Activated T-cell treated with anti-CD3 and anti-CD28 coated beads for 4 hours (primary cell): ENCODE measurements at places on chromosomes 1 and 21.

DNA sequence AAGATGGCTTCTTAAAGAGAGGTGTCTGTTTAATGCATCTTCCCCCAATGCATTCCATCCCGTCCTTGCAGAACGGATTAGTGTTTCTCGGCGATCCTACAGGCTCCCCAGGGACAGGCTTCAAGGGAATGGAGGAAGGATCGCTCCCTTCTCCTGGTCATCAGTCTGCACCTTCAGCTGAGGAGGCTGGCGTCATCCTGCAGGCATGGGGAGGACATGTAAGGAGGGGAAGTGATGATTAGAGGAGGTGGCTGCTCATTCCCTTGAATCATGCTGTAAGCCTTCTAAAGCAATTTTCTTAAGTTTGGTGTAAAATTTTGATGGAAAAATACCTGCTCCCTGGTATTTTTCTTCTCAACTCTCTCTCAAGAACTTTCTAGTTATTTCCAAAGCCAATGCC lies 603.6 kb downstream of the NPHP4 start:
- no peak for DNase-seq

DNA sequence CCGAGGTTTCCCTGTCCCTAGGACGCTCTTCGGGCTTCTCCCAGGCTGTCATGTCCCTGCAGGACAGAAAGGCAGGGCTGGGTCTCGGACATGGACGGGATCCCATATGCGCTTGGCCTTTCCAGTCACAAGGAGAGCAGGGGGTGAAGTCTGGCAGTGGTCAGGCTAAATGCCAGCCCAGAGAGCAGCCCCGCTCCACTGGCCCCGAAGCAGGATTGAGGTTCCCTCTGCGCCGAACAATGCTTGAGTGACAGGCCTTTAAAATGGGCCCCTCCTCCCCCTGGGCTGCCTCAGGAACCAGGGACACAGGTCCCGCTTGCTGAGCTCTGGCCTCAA lies 12.7 kb downstream of the DRAXIN start:
- no peak for DNase-seq

- DNase-seq = no peak
These were observed 612.2 kb downstream of the SMYD3 start for GRCh38 chr1:245894843-245895242.

- DNase-seq = no peak
These were observed at the start of gene UBE2U for GRCh38 chr1:64203420-64203819. Gene UBE2U (plus strand): TSS chr1:64203623. CDS start chr1:64204051, 428 bp downstream.

- no peak for DNase-seq
These were observed 133.1 kb upstream of the NFIA start for GRCh38 chr1:60949154-60949825.

GRCh38 chr1:65075123-65075976 lies 72.7 kb upstream of the AK4 start:
- DNase-seq = peak; percentile 49

DNA sequence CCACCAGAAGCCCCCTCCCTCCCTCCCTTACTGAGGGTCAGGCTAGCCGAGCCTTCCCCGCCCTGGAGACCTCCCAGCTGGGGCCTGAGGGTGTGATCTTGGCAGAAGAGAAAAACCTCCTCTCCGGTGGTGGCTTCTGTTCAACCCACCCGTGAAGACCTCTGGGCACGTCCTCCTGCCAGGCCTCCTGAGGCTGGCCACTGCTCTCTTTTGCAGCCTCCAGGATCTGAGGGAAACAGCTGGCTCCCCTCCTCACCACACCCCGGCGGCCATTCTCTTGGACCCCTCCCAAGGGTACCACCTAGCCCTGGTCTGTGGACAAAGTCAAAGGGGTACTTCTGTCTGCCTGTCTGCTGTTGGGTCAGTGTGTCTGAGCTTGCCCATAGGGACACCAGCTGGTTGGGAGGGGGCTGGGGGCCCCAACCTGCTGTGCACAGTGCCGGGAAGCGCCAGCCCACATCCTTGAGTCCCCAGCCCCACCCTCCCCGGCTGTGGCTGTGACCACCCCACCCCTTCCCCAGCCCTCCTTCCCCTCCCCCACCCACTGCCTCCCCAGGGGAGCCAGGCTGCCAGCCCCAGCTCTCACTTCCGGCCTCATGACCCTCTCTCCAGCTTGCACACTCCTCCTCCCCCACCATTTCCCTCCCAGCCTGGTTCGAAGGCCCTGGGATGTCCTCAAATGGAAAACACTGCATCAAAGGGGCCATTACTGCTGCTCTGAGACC lies 48.1 kb downstream of the AHDC1 start:
- DNase-seq = no peak
